ENCODE measurements at places on chromosomes 1 and 21.

DNA sequence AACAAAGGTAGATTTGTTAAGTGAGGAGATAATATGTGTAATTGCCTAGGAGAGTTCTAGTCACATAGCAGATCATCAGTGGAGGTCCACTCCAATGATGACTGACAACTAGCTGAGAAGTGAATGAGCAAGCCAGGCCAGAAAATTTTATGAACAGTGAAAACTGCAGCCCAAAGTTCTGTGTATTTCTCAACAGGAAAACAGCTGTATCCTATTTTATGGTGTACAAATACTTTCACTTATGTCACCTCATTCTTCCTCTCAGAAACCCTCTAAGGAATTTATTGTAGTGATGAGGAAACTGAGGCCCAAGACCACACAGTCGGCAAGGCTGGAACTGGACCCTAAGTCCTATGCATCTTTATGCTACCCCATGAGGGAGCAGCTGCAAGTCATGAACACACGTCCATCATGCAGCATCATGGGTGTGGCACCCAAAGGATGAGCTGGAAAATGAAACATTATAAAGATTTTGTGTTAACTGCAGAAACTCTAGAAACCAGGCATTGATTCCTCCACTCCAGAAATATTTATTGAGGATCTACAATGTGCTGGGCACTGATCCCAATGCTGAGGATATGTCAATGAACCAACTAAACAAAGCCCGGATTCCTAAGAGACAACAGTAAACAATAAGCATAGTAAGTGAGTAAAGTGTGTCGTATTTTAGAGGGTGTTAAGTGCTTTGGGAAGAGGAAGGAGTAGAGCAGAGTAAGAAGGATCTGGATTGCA, 99.5 kb upstream of the DUSP10 start:
- no peak for DNase-seq

GRCh38 chr1:33143176-33143575, 38.7 kb downstream of the TRIM62 start:
- DNase-seq = no peak

DNA sequence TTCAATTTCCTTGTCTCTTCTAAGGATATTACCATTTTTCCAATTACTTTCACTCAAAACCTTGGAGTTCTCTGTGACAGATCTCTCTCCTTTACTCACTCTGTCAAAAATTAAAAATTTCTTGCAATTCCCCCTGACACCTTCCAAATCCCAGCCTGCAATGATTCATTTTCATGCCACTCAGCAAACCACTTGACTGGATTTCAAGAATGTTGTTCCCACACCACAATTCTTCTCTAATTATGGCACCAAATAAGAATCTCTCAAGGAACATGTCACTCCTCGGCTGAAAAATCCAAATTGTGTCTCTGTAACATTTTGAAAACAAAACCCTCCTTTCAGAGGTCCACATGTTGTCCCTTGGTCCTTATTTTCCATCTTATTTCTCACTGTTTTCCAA, 438.9 kb upstream of the ZP4 start:
- DNase-seq = no peak

DNA sequence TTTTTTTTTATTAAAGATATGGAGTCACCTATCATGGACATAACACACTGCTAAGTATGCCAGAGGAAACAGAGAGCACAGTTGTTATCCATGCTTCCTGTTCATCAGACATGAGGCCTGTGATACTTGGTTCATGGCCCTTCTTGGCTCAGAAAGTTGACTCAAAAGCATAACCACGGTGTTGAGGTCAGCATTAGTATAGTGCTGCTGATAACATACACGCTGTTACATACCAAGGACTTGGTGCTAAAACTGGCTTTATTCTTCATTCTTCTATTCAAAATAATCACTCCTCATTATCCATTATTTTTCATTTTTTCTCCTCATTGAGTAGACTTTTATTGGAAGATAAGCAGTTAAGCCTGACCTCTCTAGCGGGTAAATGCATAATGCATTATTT, 464.1 kb downstream of the ADGRL2 start:
- DNase-seq = peak; percentile 24

DNA sequence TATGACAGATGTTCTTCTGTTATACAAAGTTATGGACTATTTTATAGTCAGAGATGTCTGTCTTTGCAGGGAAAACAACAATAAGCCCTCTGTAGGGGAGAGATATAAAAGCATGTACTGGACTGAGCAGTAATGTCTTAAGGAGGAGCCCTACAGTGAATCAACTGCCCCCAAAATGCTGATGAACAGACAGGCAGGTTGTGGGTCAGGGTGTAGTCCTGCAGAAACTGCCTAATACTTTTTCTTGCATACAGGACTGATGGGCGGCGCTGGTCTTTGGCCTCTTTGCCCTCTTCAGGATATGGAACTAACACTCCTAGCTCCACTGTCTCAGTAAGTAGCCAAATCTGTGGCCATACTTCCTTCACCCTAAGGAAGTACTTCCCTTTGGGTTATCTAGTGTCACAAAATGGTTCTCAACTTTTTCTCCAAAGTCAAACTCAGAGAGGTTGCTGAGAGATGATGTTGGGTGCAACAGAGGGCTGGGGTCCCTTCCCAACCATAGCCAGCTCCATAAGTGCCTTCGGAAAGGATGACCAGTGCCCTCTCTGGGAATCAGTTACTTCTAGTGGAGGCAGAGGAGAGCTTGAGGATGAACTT, 129.8 kb downstream of the PIK3R3 start:
- no peak for DNase-seq

DNA sequence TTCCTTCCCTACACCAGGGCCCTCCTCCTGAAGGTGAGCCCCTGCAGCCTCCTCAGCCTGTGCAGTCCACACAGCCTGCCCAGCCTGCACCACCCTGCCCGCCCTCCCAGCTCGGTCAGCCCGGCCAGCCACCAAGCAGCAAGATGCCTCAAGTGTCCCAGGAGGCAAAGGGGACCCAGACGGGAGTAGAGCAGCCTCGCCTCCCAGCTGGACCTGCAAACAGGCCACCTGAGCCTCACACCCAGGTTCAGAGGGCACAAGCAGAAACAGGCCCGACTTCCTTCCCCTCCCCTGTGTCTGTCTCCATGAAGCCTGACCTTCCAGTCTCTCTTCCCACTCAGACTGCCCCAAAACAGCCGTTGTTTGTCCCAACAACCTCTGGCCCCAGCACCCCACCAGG, 38.8 kb downstream of the ZBTB17 start:
- no peak for DNase-seq

DNA sequence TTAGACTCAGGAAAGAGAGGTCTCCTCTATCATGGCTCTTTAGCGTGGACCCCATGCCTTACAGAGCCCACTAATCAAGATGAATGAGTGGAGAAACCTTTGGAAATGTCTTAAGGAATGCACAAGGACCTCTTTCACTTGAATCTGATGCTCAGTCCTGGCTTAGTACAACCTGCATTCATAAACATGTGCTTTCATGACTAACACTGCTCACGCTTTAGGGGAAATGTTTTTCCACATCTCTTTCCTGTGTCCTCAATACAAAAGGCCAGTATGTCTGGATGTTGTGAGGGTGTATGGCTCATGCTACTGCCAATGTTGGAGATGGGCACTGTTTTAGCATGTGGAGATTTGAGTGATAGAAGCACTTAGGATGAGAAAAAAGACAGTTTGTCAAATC, 14.2 kb upstream of the GNG12 start:
- no peak for DNase-seq

GRCh38 chr1:203296460-203297073, 8.8 kb upstream of the BTG2 start:
- no peak for DNase-seq

DNA sequence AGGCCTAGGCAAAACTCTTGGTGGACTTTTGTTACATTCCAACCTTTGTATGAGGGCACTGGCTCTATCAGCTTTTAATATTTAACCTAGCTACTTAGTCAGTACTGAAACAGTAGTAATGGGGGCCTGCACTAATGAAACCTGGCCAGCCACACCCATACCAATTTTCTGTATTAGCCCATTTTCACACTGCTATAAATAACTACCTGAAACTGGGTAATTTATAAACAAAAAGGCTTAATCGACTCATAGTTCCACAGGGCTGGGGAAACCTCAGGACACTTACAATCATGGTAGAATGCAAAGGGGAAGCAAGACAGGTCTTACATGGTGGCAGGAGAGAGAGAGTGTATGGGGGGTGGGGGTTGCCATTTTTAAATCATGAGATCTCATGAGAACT, 245.7 kb upstream of the RGS18 start:
- no peak for DNase-seq

Measured in NCI-H226 (cell line).